ENCODE measurements at places on chromosomes 6 and 20.

GRCh38 chr6:126905917-126906316, 212.6 kb upstream of the RSPO3 start:
- no peak for DNase-seq

GRCh38 chr6:33167374-33168283, 24.6 kb downstream of the COL11A2 start:
- no peak for DNase-seq

DNA sequence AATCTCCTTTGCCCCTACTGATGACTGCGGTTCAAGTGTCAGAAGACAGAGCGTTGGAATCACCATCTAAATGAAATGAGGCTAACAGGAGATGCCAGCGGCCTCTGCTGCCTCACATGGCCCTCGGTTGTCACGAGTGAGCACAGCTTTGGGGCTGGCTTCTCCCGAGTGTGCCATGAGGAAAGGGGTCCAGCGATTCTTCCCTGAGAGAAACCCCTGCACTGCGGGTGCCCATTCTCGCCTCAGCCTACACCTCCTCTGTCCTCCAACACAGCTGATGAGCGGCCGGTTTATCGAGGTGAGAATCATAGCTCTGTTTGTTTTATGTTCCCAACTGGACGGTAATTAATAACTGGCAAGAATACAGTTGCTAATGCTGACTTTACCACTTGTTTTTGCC, 144.7 kb upstream of the RPS6KA2 start:
- no peak for DNase-seq

- no peak for DNase-seq
These were observed 87.8 kb downstream of the CTNNBL1 start for GRCh38 chr20:37781626-37782025.

DNA sequence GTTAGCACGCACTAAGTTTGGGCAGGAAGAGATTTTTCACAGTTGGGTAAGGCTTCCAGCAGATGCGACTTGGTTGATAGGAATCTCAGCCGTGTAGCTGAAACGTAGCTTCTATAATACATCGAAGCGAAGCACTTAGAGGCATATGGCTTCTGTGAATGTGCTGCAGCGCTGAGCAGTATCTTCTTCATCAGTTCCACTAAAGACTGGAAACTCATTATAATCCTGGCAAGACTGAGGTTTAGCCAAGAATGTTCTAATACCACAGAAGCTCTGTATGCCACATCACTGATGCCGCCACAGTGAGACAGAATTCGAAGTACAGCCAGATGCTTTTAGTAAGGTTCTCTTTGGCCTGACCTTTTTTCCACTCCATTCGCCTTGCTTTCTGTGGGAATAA, 680.2 kb upstream of the AGPAT4 start:
- no peak for DNase-seq

DNA sequence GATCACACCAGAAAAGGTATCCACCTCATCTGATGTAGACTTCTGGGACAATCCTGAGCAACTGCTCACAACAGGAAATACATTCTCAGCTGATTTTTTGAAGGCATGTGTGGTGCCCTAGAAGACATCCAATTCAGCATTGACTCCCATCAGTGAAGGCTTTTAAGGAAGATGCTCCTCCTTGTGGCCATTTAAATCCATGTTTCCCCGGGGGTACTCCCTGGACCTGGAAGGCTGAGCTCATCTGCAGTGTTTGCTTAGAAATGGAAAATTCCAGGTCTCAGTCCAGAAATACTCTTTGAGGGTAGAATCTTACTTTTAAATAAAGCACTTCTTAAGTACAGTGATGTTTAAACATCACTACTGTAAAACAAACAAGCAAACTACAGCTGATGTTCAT, 195.5 kb upstream of the PDE10A start:
- no peak for DNase-seq

GRCh38 chr20:48839154-48839917, 11.5 kb upstream of the PREX1 start:
- DNase-seq, result no peak

- DNase-seq, result no peak
These were observed 117.0 kb upstream of the MYL9 start for GRCh38 chr20:36424314-36424713.

DNA sequence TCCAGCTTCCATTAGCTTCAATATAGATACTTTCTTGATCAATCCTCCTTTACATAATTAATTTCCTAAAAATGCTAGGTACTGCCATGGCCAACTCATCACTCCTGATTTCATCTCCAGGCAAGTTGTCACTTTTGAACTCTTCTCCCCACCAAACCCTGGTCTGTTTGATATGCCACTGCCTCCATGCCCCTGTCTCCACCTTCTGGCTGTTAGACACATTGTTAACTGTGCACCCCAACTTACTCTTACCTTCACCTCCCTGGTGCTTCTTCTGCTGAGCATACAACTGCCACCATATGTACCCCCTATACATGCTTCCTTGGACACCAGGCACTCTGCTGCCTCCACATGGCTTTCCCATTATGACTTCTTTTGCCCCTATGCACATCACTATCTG, 21.9 kb upstream of the AIG1 start:
- DNase-seq, result no peak

- no peak for DNase-seq
These were observed 19.4 kb upstream of the FRMD1 start for GRCh38 chr6:168098431-168098861.

- no peak for DNase-seq
These were observed 10.3 kb upstream of the GGTLC1 start for GRCh38 chr20:23998844-23999243.

- DNase-seq, result no peak
These were observed 31.4 kb upstream of the FBXO9 start for GRCh38 chr6:53033764-53034163.

DNA sequence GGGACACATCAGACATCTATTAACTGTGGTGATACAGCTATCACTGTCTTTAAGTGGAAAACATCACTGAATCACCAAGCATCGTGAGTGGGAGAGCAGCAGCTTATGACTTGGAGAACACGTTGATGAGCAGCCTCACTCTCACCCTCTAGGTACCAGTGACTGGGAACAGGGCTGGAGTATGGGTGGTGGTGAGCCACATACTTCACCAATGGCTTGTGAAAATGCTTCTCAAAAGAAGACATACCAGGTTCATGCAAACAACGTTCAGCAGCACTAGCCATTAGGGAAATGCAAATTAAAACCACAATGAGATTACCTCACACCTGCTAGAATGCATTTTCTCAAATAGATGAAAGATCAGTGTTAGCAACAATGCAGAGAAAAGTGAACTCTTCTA, 25.3 kb downstream of the SNX5 start:
- DNase-seq, result no peak

DNA sequence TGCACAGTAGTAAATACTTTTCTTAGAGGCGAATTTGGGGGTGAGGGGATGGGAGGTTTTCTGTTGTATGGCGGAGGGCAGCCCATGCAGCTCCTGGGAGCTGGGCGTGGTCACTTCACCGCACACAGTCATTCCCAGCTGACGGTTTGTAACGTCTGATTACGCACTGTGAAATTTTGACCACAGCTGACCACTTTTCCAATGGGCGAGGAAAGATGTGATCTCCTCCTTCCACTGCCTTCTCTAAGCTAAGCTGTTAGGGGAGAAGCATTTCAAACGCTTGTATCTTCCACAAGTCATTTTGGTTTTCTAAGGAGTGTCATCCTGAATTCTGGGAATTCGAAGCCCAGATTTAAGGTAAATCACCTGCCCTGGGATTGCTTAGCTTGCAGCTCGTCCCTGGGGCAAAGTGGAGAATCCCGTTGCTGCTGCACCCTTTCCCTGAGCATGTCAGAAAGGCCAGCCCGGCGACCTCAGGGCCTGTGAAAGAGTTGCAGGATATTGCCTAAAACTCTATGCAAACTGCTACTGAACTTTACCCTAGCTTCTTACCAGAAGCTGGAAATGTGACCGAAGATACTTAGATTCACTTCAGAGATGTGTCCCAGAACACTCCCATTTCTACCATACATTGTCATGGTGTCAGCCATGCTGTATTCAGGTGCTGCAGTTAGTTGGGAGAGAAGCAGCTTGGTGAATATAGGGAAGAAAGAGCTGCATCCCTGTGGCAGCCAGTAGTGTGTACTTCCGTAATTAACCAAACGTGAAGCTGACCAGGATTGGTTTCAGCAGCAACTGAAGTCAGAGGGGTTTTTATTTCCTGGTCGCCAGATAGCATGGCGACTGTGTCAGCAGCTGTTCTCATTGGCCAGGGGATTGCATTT, 58.9 kb downstream of the RREB1 start:
- DNase-seq, result no peak

DNA sequence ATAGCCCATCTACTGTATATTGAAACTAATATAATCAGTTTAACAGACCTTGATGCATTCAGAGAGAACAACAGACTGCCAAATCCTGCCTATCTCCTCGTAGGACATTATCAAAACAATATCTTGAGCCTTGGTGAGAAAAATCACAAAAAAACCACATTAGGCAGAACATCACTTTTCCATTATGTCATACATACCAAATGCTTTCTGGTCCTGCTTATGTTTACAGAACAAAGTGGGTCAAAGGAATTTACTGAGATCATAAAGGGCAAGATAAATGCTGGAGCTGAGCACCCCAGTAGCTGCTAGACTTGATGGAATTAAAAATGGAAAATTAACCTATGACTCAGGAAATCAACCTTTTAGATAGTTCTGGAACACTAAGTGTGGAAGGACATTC, 195.3 kb upstream of the KCNK16 start:
- no peak for DNase-seq

DNA sequence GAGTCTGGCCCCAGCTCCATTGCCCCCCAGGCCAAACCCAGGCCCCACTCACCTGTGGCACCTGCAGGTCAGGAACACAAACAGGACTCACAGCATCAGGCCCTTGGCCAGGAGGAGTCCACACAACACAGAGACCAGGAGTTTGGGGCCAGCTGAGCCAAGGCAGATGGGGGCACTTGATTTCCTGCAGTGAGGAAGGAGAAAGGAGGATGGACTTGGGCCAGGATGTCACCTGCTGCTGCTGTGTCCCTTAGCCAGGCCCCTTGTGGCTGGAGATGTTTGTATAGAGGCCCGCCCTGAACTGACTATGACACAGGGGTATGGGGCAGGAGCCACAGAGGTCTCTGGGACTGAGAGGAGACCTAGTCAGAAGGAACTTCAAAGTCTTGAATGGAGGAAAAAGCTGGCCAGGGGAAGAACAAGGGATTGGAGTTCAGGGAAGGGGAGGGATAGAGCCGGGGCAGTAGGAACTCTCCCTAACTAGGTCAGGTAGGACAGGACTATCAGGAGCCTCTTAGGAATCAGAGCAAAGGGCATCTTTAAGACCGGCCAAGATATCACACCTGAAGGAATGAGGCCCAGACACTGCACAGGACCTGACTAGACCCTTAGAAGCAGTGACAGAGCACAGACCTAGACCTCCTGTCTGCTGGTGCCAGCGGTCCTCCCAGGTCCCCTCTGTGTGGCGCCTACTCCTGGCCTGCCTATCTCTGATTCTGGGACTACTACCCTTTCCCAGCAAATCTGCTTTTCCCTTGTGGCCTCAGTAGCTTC, 8.8 kb upstream of the TREML2 start:
- no peak for DNase-seq

DNA sequence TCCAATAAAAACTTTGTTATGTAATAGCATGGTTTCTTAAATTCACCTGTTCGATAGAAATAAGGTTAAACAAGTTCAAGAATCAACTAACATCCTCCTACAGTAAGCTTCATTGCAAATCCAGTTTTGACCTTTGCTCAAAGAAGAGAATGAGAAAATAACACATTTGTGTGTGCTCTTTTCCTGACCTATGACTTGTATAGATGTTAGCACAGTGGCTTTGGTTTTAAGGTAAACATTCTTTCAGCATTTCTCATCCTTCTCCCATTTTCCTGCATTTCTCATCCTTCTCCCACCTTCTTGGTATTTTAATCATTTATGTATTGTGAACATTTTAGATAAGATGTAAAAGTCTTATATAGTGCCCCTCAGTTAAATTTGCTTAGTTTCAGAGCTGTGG, 73.9 kb downstream of the PLCB1 start:
- no peak for DNase-seq

- no peak for DNase-seq
These were observed 69.0 kb downstream of the DTNBP1 start for GRCh38 chr6:15593798-15594197.

DNA sequence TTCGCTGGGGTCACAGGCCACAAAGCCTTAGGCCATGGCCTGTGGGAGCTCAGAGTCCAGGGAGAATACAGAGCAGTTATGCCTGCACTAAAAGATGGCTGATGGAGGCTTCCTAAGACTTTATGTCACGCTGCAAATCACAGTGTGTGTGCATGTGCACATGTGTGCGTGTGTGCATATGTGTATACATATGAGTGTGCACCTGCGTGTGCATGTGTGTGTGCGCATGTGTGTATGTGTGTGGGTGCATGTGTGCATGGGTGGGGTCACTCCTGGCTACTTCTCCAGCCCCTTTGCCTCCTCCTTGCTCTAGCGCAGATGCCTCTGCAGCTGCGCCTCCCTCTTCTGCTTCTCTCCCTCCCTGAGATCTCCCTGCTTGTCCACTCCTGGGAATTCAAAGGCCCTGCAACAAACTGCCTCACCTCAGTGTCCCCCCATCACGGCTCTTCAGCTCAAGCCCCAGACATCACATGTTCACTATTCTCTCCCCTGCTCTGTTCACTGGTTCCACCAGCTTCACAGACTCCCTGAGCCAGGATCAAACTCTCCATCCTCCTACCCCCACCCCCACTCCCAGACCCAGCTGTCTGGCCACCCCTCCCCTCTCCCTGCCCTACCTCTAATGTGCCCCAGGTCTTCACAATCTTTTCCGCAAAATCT, 84.4 kb upstream of the NNAT start:
- no peak for DNase-seq

DNA sequence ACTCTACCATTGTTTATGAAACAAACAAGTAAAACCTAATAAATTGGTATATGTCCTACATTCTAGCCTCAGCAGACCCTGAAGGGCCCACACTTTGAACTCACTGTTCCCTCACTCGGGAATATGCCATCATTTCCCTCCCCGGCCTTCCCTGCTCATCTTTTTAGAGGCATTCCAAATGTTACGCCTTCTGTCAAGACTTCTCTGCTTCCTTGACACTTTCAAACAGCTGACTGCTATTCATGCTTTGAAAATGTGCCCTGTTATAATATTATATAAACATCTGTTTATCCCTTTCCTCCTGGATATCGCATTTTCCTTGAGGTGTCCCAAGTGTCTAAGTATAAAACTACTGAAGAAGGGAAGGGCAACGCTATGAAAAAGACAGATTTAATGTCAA, 249.5 kb upstream of the THEMIS start:
- no peak for DNase-seq

DNA sequence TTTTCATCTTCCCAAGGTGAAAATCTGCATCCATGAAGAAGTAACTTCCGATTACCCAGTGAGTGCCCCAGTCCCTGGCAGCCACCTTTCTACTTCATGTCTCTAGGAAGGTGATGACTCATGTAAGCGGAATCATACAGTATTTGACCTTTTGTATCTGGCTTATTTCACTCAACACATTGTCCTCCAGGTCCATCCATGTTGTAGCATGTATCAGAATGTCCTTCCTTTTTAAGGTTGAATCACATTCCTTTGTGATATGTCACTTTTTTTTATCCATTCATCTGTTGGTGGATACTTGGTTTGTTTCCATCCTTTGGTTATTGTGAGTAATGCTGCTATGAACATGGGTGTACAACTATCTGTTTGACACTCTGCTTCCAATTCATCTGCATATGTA, 176.3 kb upstream of the CDYL start:
- no peak for DNase-seq
